ENCODE measurements at places on chromosomes 2 and 18. TPM values are rescaled to one million over a fixed set of nuclear protein-coding genes. Genes with fewer than 3 reads are reported as not detected.

Gene PLEK
- not detected for total RNA-seq

Gene ABCA12
- under 0.01 TPM for total RNA-seq

Gene CXCR1
- not detected for total RNA-seq

Gene SNORC
- total RNA-seq: 0.29 TPM

Gene LHCGR
- not detected for total RNA-seq

Gene MYO1B
- total RNA-seq: 109 TPM

Gene CAPN14
- total RNA-seq: 0.33 TPM

Gene TMEM198
- 2.3 TPM for total RNA-seq

Gene SELENOI
- total RNA-seq: 12.6 TPM

Gene SLC16A14
- 2.6 TPM for total RNA-seq

Gene NOL4
- total RNA-seq: not detected

Gene ZNF638
- 97.6 TPM for total RNA-seq

Gene SLC4A3
- total RNA-seq: 1.2 TPM

Gene PCARE
- total RNA-seq: not detected

Gene TBC1D8
- total RNA-seq: 12.8 TPM

Gene IAH1
- 68.1 TPM for total RNA-seq

Gene KCNIP3
- 2.9 TPM for total RNA-seq

Gene STK17B
- 52.2 TPM for total RNA-seq

Gene PIGN
- total RNA-seq: 41.8 TPM

Gene CROCC2
- total RNA-seq: 1.0 TPM

Gene CYP20A1
- 69.8 TPM for total RNA-seq

Gene GULP1
- total RNA-seq: 56.6 TPM

Gene ASXL3
- total RNA-seq: 0.66 TPM

Gene ALK
- under 0.01 TPM for total RNA-seq

Gene NEMP2
- total RNA-seq: 3.1 TPM

Gene CCDC195
- not detected for total RNA-seq

Gene CHN1
- 59.2 TPM for total RNA-seq

Gene TANC1
- total RNA-seq: 26.8 TPM

Gene ARHGAP15
- total RNA-seq: not detected

Gene CD28
- total RNA-seq: under 0.01 TPM

Gene C2orf66
- total RNA-seq: 0.17 TPM

Gene PDCL3
- total RNA-seq: 8.3 TPM

Gene IL36A
- total RNA-seq: not detected

Gene UGT1A8
- total RNA-seq: not detected

Gene MC5R
- total RNA-seq: not detected

Gene SLC5A7
- total RNA-seq: not detected

Gene OST4
- total RNA-seq: 409 TPM

Gene NT5DC4
- total RNA-seq: not detected

Gene EGR4
- 0.83 TPM for total RNA-seq

Gene TGIF1
- 87.4 TPM for total RNA-seq

Gene ELOA2
- not detected for total RNA-seq

Measured in smooth muscle cell of trachea (primary cell).